ENCODE measurements at places on chromosomes 6 and 20. TPM values are rescaled to one million over a fixed set of nuclear protein-coding genes. Genes with fewer than 3 reads are reported as not detected.

RPP21 gene
- 93.1 TPM for polyA plus RNA-seq

PIM1 gene
- polyA plus RNA-seq: 11.3 TPM

DNA sequence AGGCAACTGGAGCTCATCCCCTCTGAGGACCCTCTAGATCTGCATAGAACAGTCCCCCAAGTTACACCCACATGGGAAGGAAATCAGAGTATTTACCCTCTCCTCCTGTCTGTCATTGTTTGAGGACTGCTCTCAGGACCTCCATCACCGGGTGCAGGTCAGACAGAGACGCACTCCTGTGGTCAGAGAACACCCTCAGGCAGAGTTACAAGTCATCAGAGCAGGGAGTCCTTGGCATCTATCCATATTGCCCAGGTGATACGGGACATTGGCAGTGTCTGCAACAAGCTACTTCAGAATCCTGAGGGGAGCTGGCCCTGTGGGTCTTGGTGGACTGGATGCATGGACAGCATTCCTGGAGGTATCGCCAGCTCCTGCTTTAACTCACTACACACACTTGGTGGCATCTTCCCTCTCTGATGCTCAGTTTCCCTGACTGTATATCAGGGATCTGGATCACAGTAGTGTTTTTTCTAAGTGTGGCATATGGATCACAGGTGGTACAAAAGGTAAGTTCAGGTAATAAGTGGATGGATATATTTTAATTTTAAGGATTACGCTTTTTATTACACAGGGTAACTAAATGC, 15.1 kb upstream of the ISM1 start:
- H3K4me3 ChIP-seq: no peak overlapping the region
- H3K27me3 ChIP-seq: no peaks in the 10 kb centered on the region
- no peaks in the 10 kb centered on the region for H3K36me3 ChIP-seq
- no peak overlapping the region for H3K27ac ChIP-seq
- no peaks in the 10 kb centered on the region for H3K4me1 ChIP-seq

- no peak for DNase-seq
- H3K4me1 ChIP-seq: no peaks in the 10 kb centered on the region
These were observed 239.9 kb upstream of the CEP162 start for GRCh38 chr6:84467296-84467695.

DNA sequence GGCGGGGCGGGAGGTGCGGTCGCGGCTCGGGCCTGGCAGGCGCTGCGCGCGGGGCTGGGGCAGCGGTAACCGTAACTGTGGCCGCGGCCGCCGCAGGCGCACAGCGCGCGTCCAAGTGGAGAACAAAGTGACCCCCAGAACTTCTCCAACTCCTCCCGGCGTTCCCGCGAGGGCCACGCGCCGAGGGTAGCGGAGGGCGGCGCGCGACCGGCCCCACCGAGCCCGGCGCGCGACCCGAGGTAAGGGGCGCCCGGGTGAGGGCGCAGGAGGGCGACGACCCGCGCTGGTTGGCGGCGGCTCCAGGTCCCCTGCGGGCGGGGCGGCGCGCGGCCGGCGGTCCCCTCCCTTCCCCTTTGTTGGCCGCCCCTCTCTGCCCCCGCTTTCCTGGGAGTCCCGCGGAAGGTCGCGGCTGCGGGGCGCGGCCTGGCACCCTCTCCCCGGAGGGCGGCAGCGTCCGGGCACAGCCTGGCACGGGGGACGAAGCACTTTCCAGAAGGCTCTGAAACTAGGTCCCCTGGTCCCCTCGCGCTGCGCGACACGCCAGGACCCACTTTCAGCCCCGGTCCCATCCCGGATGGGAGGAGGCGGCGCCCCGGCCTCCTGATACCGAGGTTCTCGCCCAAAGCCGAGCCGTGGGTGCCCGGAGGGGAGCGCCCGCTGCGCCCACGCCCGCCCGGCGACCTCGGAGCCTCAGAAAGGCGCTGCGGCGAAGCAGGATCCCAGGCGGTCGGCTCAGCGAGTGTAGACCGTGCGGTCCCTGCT, at the start of gene TIAM2:
Gene TIAM2, plus strand, starts transcription at position 62 of the 762 bp plus-strand sequence. CDS start 133,909 bp downstream, outside the sequence.
- H3K4me1 ChIP-seq: no peaks in the 10 kb centered on the region
- DNase-seq: peak; percentile 70
- no peaks in the 10 kb centered on the region for H3K27me3 ChIP-seq
- H3K36me3 ChIP-seq: no peaks in the 10 kb centered on the region

DNA sequence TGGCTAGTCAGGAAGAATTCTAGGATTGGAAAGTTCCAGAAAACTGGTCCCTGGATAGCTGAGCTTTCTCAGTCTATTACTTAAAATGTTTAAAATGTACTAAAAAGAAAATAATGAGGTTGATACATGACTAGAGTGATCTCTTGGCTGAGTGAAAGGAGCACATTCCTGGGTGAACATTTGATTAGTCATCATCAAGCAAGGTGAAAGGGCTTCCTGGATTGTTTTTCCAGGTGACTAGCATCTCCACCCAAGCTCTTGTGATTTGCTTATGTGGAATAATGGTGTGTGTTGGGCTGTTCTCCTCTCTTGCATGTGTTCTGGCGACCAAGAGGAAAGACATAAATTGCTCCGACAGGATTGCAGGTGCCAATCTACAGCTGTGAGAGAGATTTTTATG, 42.9 kb downstream of the PKIB start:
- H3K27ac ChIP-seq: no peak overlapping the region
- no peak overlapping the region for H3K4me3 ChIP-seq
- no peaks in the 10 kb centered on the region for H3K36me3 ChIP-seq
- no peaks in the 10 kb centered on the region for H3K4me1 ChIP-seq
